AG08395 (cell line): ENCODE measurements at places on chromosomes 1 and 21.
A peak's percentile ranks its signal among the peaks of the same experiment; 100 is the strongest.

DNA sequence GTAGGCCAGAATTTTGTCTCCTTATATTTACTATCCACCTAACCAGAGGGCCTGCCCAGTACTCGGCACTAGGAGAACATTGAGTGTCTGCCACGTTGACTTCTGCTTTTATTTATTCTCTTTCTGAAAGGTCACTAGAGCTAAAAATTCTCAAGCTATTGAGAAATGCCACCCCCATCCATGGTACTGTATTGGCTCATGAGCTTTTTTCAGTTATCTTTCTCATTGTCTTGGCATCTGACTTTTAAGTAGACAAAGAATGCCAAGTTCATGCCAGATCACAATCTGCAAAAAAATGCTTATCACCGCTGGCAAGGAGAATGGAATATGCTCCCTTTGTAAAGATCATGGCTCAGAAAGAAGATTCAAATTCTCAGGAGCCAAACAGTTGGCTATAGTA is 49.8 kb upstream of the MROH9 start:
- peak; percentile 35 for DNase-seq

DNA sequence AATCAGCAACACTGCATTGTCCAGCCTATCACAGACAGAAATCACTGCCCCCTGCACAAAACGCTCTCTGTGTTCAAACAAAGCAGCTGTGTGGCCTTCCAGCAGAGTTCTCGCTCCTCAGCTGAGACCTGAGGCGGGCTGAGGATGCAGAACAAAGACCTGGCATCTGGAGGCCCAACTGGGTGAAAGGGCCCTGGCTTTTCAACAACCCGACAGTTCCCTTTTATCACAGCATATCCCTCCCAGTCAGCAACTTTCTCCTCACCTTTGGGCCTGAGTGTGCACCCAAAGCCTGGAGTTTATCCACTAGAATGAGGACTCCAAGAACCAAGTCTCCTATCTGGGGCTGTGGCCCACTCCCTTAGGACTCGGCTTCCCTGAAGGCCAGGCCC is 42.6 kb upstream of the A3GALT2 start:
- no peak for DNase-seq

DNA sequence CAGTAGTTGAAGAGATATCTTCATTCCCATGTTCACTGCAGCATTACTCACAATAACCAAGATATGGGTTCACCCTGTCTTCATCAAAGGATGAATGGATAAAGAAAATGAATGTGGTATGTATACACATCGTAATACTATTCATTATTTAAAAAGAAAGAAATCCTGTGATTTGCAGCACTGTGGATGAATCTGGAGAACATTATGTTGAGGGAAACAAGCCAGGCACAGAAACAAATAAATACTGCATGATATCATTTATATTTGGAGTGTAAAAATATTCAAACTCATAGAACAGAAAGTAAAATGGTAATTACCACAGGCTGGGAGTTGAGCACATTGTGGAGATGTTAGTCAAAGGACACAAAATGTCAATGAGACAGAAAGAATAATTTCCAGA is 977.2 kb downstream of the AMY1C start:
- no peak for DNase-seq

DNA sequence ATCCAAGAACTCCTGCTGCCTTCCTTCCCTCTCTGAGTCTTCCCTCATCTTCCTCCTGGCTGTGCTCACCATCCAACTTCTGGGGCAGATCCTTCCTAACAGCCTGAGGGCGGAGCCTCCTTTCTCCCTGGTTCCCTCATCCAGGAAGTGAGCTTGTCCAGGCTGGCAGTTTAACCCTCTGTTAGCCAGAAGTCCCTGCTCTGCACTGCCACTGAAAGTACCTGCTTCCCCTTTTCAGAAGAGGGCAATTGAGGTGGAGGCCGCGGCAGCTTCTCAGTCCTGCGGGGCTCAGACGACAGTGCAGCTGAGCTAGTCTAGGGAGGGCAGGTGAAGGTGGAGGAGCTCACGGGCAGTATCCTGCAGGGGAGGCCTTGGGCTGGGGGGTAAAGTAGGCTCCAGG is 149.1 kb downstream of the FCRL5 start:
- DNase-seq = no peak

DNA sequence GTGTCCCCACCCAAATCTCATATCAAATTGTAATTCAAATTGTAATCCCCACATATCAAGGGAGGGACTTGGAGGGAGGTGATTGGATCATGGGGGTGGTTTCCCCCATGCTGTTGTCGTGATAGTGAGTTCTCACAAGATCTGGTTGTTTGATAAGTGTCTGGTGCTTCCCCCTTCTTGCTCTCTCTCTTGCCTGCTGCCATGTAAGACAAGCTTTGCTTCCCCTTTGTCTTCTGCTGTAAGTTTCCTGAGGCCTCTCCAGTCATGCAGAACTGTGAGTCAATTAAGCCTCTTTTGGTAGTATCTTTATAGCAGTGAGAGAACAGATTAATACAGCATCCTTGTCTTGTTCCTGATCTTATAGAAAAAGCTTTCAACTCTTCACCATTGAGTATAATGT is 6.5 kb upstream of the LRRC39 start:
- no peak for DNase-seq

- DNase-seq = peak; percentile 64
These were observed 79.0 kb downstream of the RAVER2 start for GRCh38 chr1:64823691-64824476.

- DNase-seq = peak; percentile 93
These were observed 56.6 kb upstream of the RPL11 start for GRCh38 chr1:23634840-23635651.

DNA sequence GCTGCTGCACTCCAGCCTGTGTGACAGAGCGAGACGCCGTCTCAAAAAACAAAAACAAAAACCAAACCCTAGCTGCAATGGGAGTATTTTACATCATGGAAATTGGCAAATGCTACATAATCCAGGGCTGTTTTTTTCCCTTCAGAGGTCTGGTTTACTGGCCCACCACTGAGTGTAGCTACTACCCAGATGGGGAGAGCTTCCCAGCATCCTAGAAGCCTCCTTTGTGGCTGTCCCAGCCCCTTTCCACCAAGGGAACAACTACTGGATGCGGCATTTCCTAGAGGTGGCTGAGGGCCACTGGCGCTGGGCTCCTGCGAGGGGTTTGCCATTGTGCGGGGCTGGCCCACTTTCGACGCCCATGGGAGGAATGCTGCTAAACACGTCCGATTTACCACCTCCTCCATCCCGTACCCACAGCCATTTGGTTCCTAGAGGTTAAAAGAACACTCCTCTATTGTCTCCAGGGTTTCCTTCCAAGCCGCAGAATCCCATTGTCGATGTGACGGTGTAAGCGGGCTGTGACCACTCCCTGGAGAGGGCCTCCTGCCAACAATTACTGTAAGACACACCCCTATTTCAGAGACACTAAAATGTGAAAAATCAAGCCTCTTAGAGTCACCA is 55.4 kb downstream of the RUNX3 start:
- DNase-seq = no peak

GRCh38 chr1:159071970-159072582 is 4.5 kb downstream of the AIM2 start:
- peak; percentile 78 for DNase-seq

- no peak for DNase-seq
These were observed 995 bp upstream of the IPO13 start for GRCh38 chr1:43945674-43946235.

- DNase-seq = no peak
These were observed 48.7 kb upstream of the PRDM2 start for GRCh38 chr1:13651279-13651678.

DNA sequence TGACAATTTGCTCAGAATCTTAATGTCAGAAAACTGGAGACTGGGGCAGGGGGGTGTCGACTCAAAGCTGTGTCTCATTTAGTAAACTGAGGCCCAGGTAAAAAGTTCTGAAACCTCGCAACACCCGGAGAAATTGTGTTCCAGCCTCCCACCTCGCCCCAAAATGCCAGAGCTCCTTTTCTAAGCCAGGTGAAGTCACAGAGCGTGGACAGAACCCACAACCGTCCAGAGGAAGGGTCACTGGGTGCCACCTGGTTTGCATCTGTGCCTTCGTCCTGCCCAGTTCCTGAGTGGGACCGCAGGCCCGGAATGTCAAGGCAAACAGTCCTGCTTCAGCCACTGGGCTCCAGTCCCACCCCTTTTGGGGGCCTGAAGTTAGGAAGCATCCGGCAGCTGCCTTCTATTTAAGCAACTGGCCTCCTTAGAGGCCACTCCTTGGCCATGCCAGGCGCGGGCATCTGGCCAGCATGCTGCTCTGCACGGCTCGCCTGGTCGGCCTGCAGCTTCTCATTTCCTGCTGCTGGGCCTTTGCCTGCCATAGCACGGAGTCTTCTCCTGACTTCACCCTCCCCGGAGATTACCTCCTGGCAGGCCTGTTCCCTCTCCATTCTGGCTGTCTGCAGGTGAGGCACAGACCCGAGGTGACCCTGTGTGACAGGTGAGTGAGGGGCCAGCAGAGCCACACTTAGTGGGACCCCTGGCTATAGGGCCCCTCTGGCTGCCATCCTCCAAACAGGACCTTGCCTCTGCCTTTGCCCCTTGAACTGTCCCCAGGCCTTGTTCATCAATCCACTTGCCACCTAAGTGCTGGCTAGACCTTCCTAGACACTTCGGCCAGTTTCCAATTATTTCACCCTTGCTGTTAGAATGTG is at the start of gene TAS1R1:
TAS1R1 (plus strand) TSS at position 401 of the 872 bp plus-strand sequence; CDS start at position 468, 67 bp downstream.
- peak; percentile 71 for DNase-seq

- no peak for DNase-seq
These were observed 13.4 kb downstream of the TMEM63A start for GRCh38 chr1:225868631-225869330.

- no peak for DNase-seq
These were observed 6.7 kb downstream of the CERS2 start for GRCh38 chr1:150967936-150968335.

- no peak for DNase-seq
These were observed 3.8 kb upstream of the COL8A2 start for GRCh38 chr1:36128905-36129206.

DNA sequence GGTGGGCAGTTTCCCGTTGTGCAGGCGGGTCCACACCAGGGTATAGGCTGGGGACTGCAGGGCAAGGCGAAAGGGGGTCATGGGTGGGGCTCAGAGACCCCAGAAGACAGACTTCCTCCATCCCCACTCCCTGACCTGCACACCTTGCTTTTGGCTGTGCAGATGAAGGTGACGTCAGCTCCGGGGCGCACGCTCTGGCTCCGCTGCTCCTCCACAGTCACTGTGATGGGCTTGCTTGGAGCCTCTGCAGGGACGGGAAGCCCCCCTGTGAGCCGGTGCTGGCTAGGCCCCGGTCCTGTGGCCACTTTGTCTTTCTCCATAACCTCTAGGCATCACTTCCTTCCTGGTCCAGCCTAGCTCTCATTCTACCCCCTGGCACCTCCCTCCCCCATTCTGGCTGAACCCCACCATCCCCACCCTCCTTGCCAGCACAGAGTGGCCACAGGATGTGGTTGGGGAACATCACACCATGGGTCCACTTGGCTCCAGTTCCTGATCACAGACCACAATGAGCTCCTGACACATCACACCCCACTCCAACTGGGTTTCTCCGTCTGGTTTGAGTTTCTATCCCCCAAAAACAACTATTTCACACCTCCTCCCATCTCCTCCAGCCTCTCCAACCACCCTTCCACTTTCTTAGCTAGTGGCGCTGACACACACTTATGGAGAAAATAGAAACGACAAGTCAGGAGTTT is 45.2 kb downstream of the LDLRAD2 start:
- peak; percentile 84 for DNase-seq

DNA sequence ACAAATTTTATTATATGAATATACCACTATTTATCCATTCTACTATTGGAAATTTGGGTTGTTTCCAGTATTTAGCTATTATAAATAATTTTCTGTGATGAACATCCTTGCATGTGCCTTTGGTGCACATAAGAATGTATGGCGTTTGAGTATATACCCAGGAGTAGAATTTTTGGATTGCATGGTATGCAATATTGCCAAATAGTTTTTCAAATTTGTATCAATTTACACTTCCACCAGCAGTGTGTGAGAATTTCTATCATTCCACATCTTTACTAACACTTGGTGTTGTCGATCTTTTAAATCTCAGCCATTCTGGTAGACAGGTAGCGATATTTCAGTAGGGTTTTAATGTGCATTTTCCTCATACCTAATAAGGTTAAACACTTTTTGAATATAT is 9.2 kb upstream of the FNBP1L start:
- no peak for DNase-seq

DNA sequence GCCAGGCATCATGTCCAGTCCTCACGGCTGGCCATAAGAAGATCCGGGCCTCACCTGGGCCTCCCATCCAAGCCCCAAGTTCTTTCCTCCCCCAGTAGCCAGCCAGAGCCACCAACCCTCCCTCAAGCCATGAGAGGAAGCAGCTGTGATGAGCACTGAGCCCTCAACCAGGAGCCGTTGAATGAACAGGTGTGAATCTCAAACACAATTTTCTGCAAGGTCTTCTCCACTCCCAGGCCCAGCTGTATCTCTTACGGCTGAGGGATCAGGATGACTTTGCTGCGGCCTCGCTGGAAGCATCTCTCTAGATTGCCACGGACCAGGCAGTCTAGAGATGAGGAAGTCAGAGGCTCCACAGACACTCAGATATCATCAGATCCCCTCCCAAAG is 9.8 kb upstream of the CLDN14 start:
- no peak for DNase-seq

DNA sequence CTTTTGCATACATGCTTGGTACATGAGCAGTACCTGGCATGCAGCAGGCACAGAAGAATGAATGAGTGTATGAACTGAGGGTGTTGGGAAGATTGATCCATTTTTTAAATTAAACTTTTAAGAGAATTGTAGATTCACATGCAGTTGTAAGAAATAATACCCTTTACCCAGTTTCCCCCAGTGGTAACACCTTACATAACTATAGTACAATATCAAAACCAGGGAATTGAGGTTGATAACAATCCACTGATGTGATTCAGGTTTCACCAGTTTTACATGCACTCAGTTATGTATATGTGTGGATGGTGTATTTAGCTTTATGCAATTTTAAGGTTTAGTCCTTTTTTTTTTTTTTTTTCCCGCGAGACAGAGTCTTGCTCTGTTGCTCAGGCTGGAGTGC is 20.5 kb downstream of the TRABD2B start:
- DNase-seq = no peak

- peak; percentile 61 for DNase-seq
These were observed 31.8 kb downstream of the SDCCAG8 start for GRCh38 chr1:243287652-243288051.

GRCh38 chr1:94396356-94397010 is 21.7 kb upstream of the ABCD3 start:
- DNase-seq = no peak
